ENCODE measurements at places on chromosomes 6 and 20.
A peak's percentile ranks its signal among the peaks of the same experiment; 100 is the strongest.

DNA sequence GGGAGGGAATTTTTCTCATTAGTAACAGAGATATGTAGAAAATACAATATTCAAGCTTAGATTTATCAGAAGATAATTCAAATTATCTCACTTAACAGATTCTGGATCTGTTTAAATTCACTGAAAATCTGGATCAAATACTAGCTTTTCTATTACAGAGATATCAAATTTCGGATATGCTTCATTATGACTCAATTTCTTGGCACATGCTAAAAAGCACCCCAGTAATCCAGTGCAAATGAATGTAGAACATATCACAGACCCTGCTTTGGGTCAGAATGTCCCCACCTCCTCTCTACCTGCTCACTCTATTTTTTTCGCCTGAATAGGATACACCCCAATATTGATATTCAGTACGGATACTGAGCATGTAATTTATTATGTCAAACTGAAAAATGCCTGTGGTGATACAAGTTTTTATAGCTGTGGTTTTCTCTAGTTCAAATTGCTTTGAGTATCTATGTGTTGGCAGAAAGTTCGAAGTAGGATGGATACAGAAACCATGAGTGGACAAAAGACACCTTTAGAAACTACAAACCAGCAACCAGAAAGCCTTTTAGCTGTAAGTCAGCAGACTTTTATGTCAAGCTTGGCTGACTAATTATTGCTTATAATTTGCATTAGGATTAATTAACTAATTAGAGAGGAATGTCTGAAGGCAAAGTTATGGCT lies 290.0 kb downstream of the TFAP2B start:
- no peak for DNase-seq

GRCh38 chr6:129901910-129902309 lies 40.8 kb upstream of the TMEM244 start:
- no peak for DNase-seq

GRCh38 chr6:92110403-92110802 lies 1309.0 kb downstream of the EPHA7 start:
- DNase-seq = no peak

GRCh38 chr20:61879694-61880093 lies 186.0 kb downstream of the TAF4 start:
- DNase-seq = no peak

DNA sequence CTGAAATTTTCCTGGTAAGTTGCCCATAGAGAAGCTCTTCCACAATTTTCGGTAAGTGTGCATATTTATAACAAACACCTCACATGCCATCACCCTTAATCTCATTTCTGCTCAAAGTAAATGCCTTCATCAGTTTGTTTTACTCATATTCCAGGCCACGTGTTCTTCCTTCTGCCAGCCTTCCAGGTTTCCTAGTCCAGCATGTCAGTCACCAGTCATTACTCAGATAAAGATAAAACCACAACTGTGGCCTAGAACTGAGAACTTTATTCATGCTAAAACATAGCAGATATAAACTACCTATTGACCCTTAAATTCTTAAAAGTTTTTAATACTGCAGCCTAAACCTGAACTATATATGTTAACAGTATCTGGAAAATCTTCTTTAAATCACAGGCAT lies 149.5 kb upstream of the SLC22A16 start:
- DNase-seq = no peak

GRCh38 chr6:4892785-4893485 lies 110.9 kb downstream of the RPP40 start:
- DNase-seq = no peak

DNA sequence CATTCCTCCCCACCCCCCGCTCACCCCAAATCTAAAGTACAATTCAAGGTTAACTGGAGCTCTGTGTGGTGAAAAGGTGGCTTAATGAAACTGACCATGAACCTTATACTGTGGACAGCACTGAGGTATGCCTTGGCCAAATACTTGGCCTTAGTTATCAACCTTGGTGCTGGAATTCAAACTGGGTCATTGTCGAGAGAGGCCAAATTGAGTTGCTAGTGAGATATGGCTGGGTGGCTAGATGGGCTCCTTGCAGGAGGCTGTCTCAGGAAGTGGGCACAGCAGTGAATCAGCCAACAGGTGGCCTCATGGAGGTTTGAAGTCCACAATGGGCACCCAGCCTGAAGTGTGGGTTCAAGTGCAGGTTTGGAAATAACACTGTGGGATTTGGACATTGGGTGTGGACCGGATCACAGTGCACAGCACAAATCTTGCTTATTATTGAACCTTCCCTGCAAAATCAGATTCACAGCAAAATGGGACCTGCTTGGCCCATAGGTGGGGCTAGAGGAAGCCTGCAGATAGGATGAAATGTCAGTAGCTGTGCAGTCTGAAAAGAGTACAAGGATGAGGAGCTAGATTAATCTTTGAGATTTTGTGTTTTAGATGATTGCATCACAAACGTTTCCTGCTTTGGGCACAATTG lies 5.6 kb upstream of the BTBD3 start:
- DNase-seq = no peak

DNA sequence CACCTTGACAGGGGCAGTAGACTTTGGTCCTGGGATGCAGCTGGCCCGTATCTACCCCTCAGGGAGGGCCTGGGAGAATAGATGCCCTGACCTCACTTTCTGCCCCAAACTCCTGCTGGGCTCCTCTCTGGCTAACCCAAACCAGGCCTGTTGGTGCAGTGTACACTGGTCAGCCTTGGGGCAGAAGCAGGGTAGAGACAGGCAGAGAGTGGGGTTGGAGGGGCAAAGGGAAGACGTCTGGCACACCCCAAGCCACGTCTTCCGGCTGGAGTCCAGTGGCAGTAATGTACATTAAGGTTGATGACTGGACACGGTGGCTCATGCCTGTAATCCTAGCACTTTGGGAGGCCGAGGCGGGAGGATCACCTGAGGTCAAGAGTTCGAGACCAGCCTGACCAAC lies 9.3 kb downstream of the DDR1 start:
- no peak for DNase-seq

GRCh38 chr6:139887275-139887674 lies 512.8 kb upstream of the CITED2 start:
- DNase-seq = no peak

DNA sequence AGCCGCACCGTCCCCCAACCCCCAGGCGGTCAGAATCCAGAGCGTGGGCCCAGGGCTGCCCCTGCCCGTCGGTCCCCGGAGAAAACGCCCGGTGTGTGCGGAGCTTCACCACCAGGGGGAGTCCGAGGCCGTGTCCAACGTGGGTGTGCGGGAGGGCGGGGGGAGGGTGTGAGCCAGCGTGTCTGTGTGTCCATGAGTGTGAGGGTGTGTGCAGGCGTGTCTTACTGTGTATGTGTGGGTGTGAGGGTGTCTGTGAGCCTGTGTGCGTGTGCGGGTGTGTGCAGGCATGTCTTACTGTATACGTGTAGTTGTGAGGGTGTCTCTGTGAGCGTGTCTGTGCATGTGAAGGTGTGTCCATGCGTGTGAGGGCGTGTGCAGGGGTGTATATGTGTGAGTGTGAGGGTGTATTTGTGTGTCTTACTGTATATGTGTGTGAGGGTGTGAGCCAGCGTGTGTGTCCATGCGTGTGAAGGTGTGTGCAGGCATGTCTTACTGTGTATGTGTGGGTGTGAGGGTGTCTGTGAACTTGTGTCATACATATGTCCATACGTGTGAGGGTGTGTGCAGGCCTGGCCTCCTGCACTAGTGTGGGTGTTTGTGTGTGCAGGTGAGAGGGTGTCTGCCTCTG lies 24.6 kb upstream of the GATA5 start:
- DNase-seq = no peak

- DNase-seq = no peak
These were observed 73.0 kb upstream of the OPRM1 start for GRCh38 chr6:153966001-153966400.

- no peak for DNase-seq
These were observed at the start of gene COL20A1 for GRCh38 chr20:63292904-63293303. Gene COL20A1, plus strand, starts transcription at chr20:63293186. Its CDS starts 1,922 bp downstream, at chr20:63295108.

DNA sequence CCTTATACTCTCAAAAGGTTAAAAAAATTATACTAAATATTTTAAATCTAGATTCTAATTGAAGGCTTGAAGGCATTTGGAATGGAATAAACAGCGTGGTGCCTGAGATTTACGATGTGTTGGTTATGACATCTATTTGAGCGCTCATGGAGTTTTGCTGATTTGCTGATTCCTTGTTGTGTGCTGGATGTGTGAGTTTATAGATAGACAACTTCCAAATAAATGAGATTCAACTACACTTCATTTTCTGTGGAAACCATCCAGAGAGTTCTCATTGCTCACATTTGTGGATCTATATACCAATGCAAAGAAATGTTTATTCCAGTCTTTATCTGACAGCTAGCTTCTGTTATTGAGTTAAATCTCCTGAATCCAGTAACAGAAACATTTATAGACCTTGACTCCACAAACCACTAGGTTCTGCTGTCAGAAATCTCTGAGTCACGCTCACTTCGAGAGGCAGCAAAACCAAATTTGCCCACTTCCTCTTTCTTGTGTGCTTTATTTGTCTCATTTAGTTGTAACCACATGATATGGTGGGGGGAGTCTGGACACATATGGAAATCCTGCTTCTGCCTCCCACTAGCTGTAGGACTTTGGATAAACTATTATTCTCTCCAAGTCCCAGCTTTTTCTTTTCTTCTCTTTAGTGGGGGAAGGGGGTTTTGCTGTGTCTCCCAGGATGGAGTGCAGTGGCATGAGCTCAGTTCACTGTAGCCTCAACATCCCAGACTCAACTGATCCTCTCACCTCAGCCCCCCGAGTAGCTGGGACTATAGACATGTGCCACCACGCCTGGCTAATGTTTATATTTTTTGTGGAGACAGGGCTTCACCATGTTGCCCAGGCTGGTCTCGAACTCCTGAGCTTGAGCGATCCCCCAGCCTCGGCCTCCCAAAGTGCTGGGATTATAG lies 54.5 kb downstream of the IPCEF1 start:
- peak; percentile 87 for DNase-seq

DNA sequence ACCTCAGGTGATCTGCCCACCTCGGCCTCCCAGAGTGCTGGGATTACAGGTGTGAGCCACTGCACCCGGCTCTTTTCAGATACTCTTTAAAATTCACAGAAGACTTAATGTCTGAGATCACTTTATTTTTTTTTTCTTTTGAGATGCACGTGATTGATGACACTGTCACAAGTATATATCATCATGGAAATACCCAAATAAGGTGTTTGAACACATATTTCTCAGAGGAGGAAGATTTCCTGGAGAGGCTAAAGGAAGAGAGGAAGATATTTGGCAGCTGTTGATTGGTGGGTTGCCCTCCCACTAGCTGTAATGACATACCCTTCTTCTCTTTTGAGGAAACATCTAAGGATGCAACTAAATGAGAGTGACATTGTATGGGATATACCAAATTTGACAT lies 225.9 kb upstream of the CITED2 start:
- no peak for DNase-seq

DNA sequence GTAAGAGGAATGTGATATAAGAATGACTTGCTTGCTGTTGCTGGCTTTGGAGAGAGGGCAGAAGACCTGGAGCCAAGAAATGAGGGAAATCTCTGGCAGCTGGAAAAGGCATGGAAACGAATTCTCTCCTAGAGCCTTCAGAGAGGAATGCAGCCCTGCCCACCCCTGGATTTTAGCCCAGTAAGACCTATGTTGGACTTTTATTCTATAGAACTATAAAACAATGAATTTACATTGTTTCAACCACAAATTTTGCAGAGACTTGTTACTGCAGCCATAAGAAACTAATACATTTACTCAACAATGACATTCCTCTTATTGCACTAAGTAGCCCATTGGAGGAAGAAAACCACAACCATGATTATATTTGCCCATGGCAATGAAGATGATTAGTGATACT lies 39.5 kb upstream of the PREP start:
- no peak for DNase-seq

- DNase-seq = no peak
These were observed 53.0 kb upstream of the AIG1 start for GRCh38 chr6:143007646-143008045.

GRCh38 chr6:32096394-32097258 lies 12.5 kb downstream of the TNXB start:
- DNase-seq = no peak

DNA sequence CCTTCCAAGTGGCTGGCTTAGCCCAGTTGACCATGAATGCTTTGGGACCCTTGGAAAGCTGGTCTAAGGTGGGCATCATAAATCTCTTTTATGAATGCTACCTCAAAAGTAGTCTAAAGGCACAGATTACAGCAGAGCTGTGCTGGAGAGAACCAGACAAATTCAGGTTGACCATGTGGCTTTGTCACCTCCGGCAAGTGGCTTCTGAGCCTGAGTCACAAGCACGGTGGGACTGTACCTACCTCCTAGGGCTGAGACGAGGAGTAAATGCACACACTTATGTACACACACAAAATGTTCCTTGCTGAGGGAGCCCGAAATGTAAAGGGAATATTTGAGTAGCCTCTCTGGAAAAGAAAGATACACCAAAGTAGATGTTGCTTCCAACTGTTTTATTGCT lies 155.9 kb downstream of the NFATC2 start:
- no peak for DNase-seq
